RPMI8226 (cell line): ENCODE measurements at places on chromosomes 16 and 17.

- peak; percentile 96 for DNase-seq
Observed at GRCh38 chr17:49616601-49617131, 41.0 kb downstream of the NXPH3 start.

GRCh38 chr16:71297341-71297634 lies 8.1 kb upstream of the CMTR2 start:
- DNase-seq: no peak

DNA sequence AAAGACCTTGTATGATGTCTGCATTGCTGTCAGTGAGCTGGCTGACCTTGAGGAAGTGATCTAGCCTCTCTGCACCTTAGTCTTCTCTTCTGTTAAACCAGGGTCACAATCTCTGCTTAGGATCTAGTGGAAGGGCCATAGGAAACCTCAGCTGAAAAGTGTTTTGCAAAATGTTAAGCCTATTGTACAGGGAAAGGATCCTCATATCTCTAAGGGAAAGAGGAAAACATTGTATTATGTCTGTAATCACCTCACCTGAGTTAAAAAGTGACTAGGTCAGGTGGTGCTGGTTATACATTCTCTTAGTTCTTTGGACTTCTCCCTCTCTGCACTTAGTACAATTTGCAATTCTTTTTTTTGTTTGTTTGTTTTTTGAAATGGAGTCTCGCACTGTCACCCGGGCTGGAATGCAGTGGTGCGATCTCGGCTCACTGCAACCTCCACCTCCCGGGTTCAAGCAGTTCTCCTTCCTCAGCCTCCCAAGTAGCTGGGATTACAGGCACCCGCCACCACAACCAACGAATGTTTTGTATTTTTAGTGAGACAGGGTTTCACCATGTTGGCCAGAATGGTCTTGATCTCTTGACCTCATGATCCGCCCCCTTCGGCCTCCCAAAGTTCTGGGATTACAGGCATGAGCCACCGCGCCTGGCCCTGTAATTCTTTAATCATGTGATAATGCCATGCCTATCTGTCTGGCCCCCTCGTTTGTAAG lies 2.0 kb upstream of the SEPHS2 start:
- DNase-seq: no peak

GRCh38 chr17:76556765-76557367 lies 17.0 kb downstream of the PRCD start:
- DNase-seq: peak; percentile 54

GRCh38 chr17:18261146-18261515 lies 669 bp downstream of the MIEF2 start:
- DNase-seq: peak; percentile 76
